ENCODE measurements at places on chromosomes 1 and 21.

DNA sequence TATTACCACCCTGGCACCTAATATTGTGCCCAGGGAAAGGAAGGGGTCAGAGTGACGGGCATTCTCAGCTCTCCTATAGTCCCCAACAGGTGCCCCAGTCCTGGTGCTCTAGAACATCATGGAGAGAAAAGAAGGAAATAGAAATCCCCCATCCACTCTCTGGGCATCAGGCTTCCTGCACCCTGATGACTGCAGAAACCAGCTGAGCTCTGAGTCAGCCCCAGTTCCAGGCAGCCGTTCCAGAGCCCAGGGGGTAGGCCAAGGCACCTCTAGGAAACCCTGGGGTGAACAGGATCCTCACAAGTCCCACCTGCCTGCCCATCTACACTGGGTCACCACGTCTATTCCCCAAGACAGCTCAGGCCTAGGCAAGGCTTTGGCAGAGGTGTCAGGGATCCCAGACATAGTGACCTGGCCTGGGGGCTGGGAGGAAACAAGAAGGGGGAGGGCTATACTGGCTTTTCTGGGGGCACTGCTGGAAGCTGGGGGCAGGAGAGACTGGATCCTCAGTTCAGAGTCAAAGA is 709 bp downstream of the NECTIN4 start:
- DNase-seq: no peak

DNA sequence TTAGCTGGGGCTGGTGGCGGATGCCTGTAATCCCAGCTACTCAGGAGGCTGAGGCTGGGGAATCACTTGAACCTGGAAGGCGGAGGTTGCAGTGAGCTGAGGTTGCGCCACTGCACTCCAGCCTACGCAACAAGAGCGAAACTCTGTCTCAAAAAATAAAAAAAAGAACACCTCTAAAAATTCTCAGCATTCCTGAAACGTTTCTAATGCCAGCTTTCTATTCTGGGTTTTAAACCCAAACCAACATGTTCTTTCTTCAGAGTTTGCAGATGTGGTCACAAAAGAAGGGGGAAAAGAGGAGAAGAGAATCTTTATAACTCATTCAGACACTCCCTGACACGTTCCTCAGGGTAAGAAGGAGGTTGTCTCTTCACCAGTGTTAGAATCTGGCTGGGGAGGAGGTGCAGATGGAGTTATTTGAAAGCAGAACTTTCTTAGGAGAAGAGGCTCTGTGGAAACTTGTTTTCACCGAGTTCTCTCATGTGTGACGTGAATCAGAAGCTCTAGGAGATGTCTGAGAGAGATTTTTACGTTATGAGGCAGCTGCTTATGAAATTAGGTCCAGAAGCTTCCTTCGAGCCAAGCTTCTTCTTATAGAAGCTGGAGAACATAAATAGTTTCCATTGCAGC is 17.8 kb upstream of the CNR2 start:
- no peak for DNase-seq

GRCh38 chr1:157156058-157156541 is 17.9 kb upstream of the ETV3 start:
- peak; percentile 81 for DNase-seq

- no peak for DNase-seq
These were observed 44.5 kb downstream of the SLC2A1 start for GRCh38 chr1:42914092-42914627.

- DNase-seq: no peak
These were observed 170.2 kb upstream of the KCNJ15 start for GRCh38 chr21:38086580-38086979.

DNA sequence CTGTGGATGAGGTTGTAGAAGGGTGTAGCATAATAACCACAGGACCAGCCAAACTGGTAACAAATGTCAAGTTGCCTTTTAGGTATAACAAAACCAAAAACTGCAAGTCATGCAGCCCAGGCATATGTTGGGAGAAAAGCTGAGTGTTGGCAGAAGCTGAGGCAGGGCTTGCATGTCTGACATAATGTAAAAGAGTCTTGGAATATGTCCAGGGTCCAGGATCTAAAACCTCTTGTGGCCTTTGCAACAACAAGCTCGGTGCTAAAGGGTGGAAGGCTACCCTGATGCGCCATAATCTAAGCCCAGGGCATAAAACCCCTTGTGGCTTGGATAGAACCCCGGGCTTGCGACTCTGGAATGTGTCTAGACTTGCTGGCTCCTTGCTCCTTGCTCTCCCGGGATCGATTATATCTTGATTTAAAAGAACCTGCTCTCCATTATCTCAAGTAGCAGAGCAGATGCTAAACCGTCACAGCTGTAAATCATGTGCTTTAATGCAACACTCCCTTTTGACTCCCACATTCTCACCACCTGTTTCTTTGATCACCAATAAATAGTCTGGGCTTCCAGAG is 26.5 kb upstream of the SLC35A3 start:
- DNase-seq: no peak

- no peak for DNase-seq
These were observed 2.0 kb downstream of the AK5 start for GRCh38 chr1:77283701-77284425.

DNA sequence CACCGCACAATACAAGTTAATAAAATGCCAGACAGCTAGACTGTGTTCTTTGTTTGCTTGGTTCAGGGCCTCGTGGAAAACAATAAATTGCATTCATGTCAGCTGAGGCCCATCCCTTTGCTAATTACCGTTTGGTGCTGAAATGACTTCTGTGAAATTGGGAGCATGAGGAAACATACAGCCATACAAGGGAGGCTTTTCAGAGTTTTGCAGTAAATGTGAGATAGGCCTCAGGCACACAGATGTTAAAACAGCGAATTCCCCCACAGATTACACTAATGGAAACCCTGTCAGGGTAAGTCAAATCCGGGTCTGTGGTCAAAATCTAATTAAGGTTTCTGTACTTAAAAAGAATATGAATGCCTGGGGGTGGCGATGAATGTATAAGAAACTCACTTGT is 173.5 kb upstream of the LMO4 start:
- DNase-seq: no peak

DNA sequence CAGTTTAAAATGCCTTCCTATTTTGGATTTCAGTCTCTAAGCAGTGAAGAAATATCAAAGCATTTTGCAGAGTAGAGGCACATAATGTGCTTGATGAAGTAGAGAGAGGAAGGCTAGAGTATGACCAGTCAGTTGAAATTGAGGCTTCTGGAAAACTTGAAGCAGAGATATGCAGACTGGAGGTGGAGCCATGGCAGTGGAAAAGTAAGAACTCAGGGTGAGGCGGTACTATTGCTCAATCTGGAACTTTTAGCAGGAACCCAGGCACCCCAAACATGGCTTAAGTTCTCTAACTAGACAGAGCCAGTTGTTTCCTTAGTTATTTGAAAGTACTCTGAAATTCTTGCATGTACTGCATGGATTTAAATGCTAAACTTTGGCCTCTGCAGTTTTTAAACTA is 288.6 kb downstream of the HHAT start:
- no peak for DNase-seq

- no peak for DNase-seq
These were observed 5.6 kb downstream of the ELK4 start for GRCh38 chr1:205626216-205626615.

DNA sequence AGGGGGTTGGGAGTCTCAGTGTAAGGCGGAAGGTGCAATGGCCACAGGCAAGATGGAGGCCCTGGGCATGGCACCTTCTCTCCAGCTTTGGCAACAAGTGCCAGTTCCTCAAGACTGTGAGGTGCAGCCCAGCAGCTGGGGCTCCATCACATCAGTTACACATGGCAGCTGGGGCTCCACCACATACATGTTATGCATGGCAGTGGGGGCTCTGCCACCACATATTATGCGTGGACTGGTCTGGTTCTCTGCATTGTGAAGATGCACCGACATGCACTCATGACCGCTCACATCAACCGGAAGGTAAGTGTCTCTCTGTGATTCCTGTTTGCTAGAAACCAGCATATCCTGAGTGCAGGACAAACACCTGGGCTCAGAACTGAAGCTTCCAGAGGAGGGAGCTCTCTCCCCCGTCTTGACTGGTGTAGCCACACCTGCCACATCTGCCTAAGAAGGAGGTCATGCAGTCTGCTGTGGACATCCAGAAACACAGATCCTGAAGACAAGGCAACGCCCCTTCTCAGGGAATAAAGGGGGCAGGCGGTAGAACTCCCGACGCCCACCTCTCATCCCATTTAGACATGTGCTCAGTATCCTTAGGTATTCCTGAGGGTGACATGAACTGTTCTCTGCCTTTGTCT is 104.1 kb upstream of the TMPRSS2 start:
- no peak for DNase-seq

GRCh38 chr1:44503625-44504024 is 98.6 kb downstream of the RNF220 start:
- DNase-seq: no peak

DNA sequence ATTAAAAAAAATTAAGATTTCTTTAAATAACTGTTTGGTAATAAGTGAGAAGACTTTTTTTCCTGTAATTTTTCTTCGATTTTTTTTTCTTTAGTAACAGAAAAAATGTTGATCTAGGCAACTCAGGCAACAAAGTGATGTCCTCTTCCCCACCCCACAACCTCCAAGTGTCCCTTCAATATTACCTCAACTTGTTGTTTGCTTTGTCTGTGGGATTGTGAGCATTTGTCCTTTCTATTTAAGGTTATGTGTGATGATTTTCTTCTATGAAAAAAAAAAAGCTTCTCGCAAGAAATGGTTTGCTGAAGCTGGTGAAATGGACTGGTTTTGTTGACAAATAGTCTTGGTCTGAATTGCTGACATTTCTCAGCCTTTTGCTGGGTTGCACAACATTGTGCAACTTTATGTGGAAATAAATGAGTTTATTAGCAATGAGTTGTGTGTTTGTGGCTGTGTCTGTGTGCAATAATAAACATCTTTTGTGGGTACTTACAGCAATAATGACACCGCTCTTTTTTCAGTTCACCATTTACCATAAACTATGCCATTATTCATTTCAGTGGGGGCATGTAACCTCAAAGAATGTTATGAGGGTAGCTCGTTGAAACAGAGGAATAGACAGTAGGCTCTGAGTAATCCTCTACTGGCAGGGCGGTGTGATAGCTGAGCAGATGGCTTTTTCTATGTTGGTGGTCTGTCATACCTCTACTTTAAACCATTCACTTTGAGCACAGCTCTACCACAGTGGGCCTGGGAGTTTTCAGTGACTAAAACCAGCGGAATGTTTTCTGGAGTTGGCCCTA is 218.4 kb downstream of the HLX start:
- DNase-seq: no peak

- DNase-seq: no peak
These were observed 251.8 kb upstream of the USP24 start for GRCh38 chr1:55466921-55467320.

GRCh38 chr1:110364221-110364620 is 25.0 kb downstream of the RBM15 start:
- no peak for DNase-seq

- DNase-seq: no peak
These were observed 5.6 kb downstream of the PDZK1IP1 start for GRCh38 chr1:47184090-47184821.

GRCh38 chr1:204751883-204752687 is 66.5 kb upstream of the LRRN2 start:
- no peak for DNase-seq

- no peak for DNase-seq
These were observed 5.6 kb downstream of the ARHGEF16 start for GRCh38 chr1:3459940-3460671.

GRCh38 chr1:222099746-222100145 is 357.9 kb upstream of the DUSP10 start:
- DNase-seq: no peak

DNA sequence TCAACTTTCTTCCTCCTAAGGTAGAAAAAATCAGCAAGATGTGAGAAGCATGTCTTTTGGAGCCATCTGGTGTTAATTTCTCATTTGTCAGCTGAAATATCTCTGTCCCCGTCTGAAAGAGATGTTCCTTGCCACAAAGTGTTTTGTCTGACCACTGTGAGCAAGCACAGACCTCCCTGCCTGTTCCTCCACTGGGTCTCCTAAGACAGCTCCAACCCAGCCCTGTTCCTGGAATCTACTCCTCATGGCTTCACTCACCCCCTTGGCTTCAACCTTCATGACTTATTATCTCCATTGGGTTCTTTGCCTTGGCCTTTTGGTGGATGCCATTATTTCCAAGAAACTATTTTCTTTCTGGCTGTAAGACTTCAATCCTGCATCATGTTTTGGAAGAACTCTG is 65.7 kb upstream of the CACHD1 start:
- DNase-seq: no peak

DNA sequence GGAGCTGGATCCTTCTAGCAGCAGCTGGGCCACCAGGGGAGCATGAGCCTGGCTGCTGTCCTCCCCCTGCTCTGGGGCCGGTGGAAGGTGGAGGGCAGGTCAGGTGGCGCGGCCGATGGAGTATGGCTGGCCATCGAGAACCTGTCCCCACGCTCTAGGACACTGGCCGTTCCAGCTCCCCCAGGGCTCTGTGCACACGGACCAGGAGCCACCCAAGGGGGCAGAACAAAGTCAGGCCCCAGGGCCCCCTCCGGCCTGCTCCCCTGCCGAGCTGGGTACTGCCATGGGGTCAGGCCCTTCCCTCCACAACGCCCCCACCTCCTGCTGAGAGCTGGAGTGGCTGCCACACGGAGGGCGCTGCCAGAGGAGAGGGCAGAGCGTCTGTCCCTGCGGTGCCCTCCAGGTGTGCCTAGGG is 4.5 kb upstream of the PLCH2 start:
- DNase-seq: no peak

DNA sequence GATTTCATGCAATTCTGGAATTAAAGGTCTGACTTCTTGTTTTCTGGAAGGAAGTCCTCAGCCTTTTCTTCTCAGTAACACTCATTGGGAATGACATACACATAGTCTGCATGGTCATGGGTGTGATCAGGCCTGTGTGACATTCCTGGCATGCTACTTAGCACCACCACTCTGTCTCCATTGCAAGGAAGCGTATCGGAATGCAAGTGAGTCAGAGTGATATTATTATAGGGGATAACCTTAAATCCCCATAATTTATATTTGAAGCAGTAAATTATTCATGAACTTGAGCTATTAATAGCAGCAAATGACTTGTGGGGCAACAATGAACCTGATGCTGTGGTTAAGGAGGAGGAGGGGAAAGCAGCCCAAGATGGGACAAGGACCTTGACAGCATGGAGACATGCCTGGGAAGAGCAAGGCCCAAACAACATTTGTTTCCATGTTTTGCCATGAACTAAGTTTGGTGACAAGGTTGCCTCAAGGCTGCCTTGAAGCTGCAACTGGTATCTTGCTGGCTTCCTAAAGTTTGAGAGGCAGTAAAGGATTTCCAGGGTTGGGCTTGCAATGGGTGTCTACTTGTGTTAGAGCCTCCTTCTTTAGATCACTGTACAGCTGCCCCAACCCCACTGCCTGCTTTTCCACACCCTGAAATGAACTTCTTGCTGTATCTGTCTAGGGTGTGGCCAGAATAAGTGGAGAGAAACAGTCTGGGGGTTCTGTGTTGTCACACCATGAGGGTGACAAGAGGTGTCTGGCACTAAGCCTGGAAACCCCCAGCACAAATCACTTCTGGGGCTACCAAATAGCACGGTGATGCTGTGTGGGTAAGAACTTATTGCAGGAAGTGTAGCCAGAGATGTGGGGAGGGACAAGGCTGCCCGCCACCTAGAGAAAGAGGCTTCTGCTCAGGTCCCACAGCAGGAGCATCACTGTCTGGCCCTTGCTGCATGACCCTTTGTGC is 4.6 kb downstream of the MAB21L3 start:
- DNase-seq: no peak
